Ascending aorta (tissue), 2 donors: ENCODE measurements at places on chromosomes 4 and X.

- no peak for DNase-seq
Observed at GRCh38 chr4:124282301-124282898, 430.1 kb downstream of the ANKRD50 start.

DNA sequence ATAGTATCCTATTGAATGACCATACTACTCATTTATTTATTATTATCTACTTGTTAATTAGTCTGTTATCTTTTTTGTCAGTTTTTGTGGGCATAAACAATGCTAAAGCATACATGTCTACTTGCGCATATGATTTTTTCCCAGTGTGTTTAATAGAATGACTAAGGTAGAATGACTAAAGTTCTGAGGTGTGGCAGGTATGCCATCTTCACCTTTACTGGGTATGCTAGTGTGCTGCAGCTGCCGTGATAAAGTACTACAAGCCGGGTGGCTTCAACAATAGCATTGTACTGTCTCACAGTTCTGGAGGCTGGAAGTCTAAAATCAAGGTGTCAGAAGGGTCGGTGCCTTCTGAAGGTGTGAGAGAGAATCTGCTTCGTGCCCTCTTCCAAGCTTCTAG is 19.2 kb downstream of the CD38 start:
- DNase-seq: no peak

- no peak for DNase-seq
Observed at GRCh38 chrX:10166731-10167151, 10.0 kb downstream of the CLCN4 start.

- no peak for DNase-seq
Observed at GRCh38 chr4:165971933-165972332, 98.9 kb downstream of the TLL1 start.
